ENCODE measurements at places on chromosomes 2 and 18.

DNA sequence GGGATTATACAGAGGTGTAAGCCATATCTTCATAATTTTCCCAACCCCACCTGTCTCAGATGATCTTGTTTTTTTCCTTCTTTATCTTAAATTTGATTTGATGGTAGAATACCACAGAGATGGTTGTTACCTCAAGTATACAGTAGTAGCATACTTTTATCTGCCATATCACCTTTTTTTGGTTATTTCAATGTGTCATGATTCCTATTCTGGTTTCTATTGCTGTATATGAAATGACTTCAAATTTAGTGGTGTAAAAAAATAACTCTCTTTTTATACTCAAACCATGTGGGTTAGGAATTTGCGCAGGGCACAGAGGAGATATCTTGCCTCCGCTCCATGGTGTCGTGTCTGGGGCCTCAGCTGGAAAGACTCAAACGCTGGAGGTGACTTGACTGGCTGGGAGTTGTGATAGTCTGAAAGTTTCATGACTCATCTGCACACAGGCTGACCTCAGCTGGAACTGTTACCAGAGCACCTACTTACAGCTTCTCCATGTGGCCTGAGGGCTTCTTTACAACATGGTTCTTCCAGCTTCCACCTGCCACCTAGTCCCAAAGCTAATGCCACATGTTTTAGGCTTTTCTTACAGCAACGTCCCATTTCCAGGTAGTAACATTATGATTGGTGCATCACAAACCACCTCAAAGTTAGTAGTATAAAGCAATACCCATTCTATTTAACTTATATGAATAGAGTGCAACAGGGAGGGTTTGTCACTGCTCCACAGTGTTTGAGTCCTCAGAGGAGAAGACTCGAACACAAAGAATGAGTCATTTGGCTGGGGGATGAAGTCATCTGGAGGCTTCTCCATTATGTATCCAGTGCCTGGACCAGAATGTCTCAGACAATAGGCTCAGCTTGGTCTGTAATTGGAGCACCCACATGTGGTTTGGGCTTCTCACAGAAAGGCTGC lies 82.3 kb upstream of the XPO1 start:
- DNase-seq, result no peak

DNA sequence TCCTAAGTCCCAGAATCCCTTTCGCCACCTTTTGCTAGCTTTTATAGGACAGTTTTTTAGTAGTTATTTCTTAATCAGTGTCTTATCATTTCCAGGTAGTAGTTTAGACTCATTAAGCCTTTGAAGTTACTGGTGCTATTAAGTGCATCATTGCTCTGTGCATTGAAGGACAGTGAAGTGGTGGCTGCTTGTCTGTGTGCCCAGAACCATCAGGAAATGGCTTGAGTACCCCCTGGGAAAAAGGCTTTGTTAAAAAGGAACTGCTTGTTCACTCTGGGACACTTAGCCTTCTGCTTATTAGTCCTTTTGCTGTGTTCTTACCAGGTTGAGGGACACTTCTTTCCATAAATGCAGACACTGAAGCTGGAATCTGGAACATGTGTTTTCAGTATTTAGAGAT lies 30.0 kb downstream of the DTNA start:
- DNase-seq, result no peak

- no peak for DNase-seq
Measured at GRCh38 chr2:162293122-162293786, 25.2 kb downstream of the IFIH1 start.

- DNase-seq, result no peak
Measured at GRCh38 chr18:59878644-59879043, 21.2 kb upstream of the PMAIP1 start.

DNA sequence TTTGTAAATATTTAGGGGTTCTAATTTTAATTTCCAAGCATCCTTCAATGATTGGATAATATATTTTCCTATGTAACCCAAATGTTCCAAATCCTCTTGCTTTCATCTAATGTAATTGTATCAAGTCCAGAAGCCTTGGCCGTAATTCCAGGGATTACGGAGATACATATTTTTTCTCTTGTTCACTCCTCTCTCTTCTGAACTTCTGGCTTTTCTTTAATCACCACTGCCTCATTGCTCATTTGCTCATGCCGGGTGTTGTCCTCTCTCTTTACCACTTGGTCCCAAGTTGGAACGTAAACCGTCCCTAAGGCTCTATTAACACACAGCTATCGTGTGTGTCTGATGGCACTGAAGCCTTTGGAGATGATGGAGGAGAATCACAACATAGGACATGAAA lies 188.7 kb upstream of the COL3A1 start:
- no peak for DNase-seq

- DNase-seq, result no peak
Measured at GRCh38 chr2:182067393-182067792, 81.7 kb downstream of the PPP1R1C start.

DNA sequence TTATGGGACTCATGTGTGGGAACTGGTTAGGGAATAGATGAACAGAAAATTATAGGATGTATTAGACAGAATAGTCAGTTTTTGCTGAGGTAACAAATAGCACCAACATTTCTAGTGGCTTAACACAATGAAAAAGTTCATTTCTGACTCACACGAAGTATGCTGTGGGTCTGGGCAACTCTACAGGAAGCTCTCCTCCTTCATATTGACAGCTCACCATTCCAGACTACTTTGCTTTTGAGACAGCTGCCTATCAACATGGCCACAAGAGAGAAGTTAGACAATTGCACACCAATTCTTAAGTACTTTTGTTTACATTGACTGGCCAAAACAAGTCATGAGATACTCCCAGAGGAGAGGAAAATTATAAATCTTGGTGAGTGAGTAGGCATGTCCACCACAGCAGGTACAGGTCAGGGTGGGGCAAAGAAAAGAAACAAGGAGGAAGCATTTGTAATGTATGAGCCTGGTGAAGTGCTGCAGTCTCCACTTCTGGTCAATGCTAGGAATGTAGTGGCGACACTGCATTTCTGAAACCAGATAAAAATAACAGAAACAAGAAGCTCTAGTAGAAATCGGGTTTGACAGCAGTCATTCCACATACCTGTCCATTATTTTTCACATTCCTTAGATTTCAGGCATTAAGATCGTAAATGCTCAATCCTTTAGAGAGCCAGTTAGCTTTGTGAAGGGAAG lies 141.6 kb downstream of the ICOS start:
- no peak for DNase-seq

DNA sequence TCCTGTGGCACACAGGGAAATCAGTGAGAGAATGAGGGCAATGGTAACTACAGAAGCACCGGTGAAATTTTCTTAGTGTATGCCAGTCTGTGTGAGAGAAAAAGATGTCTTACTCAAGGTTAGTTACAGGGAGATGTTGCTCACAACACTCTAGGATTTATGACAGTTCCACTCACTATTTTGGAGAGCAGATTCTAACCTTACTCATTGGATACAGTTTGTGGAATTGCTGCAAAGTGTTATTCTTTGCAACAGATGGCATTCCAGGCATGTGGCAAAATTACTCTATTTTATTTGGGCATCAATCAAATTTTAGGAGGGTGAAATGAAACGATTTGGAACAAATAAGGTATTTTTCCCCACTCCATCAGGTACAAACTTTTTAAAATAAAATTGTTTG lies 449.1 kb downstream of the PIK3C3 start:
- no peak for DNase-seq

DNA sequence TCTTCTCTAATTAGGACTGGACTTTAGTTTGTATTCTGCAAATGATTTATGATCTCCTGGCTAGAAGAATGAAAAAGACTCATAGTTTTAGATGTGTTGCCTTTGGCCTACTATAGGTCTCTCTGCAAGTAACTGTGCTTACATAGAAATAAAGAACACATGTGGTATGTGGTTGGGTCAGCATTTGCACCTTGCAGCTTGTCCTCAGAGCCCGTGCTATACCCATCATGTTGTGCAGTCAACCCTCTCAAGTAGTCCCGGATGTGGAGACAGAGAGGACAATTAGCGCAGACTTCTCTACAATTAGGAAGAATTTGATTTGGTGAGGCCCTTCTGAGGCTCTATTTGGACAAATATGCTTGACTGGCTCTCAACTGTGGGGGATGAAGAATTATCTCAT lies 203.7 kb upstream of the ITGA4 start:
- DNase-seq, result no peak

- no peak for DNase-seq
Measured at GRCh38 chr2:67130531-67131256, 266.4 kb upstream of the ETAA1 start.

GRCh38 chr2:176202491-176202890 lies 14.0 kb downstream of the HOXD1 start:
- no peak for DNase-seq

- DNase-seq, result peak; percentile 17
Measured at GRCh38 chr2:158773121-158773520, 22.0 kb upstream of the DAPL1 start.

GRCh38 chr18:2588666-2589344 lies 17.4 kb downstream of the NDC80 start:
- DNase-seq, result no peak

- DNase-seq, result no peak
Measured at GRCh38 chr2:171798156-171798820, 95.8 kb downstream of the SLC25A12 start.

All from amygdala (tissue), 56 donors.